Adrenal gland (tissue), 19 donors: ENCODE measurements at places on chromosomes 5 and 9.

DNA sequence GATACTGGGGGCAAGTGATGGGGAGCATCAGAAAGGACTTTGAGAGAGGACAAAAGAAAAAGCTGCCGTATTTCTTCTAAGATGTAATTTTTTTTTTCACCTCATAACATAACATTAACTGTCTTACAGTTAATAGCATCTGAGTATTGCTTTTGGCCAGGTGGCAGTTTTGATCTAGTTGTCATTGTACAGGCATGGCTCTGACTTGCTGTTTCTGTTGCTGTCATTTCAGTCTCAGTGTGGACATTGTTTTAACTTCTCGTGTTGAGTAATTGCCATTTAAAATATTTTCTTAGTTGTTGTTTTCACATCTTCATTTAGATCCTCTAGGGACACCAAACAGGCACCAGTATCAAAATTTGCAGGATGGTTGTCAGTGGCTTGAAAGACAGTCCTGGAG lies 12.4 kb downstream of the SMAD5 start:
- no peak for DNase-seq

- no peak for DNase-seq
These were observed 35.0 kb upstream of the SAP30L start for GRCh38 chr5:154410786-154411185.

DNA sequence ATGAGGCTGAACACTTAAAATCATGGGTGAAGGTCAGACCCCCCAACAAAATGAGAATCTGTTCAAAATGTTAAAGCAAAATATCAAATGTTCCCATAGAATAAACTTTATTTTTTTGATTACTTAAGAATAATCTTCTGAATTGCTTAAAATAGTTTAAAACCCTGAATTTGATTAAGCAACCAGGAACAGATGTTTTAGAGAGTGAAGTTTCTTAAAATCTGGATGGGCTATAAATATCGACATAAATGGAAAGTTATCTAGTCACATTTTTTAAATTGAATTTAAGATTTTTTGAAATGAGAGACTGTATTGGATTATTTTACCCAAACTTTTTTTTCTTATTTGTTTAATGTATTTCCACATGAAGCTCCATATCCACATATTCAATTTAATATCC lies 98.5 kb downstream of the ADAMTS12 start:
- DNase-seq: no peak

DNA sequence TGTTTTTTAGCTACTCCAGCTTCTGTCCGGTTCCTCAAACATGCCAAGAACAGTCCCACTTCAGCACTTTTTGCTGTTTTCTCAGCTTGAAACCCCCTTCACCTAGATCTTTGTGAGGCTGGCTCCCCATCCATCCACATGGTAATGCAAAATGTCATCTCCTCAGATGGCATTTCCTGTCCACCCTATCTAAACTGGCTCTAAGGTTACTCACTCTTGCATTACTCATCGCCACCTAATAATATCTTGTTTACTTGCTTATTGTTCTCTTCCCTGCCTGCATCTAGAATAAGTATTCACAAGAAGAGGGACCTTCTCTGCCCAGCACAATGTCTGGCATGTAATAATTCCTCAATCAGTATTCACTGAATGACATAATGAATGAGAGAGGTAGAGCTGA lies 220.1 kb downstream of the FAM114A2 start:
- no peak for DNase-seq

- DNase-seq: no peak
These were observed 68.7 kb upstream of the OSMR start for GRCh38 chr5:38777111-38777510.

- DNase-seq: no peak
These were observed 70.6 kb downstream of the DOCK2 start for GRCh38 chr5:169707686-169708085.

- no peak for DNase-seq
These were observed 119.9 kb upstream of the BOD1 start for GRCh38 chr5:173736374-173736773.

DNA sequence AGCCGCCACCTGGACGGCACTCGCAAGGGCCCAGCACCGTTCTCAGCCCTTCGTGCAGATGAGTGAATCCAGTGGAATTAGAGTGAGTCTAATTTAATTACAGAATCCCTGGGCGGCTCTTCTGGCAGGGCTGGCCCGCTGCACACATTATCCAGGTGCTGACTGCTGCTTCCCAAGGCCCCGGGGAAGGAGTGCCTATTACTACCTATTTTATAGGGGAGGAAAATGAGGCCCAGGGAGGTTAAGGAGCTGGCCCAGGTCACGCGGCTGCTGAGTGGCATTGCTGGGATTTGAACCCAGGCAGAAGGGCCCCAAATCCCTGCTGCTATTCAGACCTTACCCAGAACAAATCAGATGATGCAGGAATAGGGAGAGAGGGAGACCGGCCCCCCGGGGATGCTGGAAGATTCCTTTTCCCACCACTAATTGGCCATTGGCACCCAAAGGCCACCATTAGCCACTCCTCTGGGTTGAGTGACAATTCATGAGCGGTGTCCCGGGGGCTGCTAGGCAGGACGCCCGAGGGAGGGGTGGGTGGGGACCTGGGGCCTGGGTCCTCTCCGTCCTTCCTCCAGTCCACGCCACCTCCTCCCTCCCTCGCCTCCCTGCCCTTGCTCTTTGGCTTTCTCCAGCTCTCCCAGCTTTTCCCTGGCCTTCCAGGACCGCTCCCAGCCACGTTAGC lies 10.3 kb upstream of the QRFP start:
- no peak for DNase-seq

GRCh38 chr5:149838881-149839739 lies 105.5 kb downstream of the PDE6A start:
- peak; percentile 79 for DNase-seq

DNA sequence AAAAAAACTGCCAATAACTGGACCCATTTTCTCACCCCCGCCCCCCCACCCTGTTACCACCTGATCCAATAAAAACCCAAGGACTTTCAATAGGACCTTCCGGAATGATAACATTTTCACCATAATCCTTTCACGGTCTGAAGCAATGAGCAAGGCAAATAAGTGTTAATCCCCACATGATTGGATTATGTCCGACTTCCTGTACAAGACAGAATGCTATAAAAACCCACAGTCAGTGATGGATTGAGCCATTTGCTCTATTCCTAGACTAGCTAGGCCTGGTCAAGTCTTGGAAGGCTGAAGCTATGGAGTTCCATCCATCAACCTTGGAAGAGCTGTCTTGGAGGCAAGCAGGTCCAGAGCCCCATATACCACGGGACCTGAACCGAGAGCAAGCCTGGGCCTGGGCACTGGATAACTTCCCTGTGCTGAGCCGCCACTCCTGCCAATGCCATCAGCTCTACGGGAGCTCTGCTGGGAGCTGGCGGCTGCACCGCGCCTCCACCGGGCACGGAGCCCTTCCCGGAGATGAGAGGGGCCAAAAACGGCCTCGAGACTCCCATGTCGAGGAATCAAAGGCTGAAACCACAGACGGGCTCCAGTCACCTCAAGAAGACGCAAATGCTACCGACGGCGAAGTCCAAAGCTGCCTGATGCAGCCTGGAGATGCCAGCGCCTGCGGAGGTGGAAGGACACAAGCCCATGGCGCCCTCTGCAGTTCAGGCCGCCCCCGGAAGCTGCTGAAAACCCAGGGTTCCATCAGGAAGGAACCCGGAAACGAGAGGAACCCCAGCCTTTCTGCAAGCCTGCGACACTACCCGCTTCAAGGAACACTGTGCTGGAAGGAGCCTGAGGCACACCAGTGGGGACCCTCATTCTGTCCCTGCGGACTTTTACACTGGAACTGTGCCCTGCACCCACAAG lies 69.2 kb downstream of the ANXA2R start:
- no peak for DNase-seq

GRCh38 chr9:137286975-137287383 lies 9.5 kb downstream of the TOR4A start:
- DNase-seq: peak; percentile 59

GRCh38 chr9:8764051-8764450 lies 964.5 kb upstream of the DMAC1 start:
- DNase-seq: no peak

DNA sequence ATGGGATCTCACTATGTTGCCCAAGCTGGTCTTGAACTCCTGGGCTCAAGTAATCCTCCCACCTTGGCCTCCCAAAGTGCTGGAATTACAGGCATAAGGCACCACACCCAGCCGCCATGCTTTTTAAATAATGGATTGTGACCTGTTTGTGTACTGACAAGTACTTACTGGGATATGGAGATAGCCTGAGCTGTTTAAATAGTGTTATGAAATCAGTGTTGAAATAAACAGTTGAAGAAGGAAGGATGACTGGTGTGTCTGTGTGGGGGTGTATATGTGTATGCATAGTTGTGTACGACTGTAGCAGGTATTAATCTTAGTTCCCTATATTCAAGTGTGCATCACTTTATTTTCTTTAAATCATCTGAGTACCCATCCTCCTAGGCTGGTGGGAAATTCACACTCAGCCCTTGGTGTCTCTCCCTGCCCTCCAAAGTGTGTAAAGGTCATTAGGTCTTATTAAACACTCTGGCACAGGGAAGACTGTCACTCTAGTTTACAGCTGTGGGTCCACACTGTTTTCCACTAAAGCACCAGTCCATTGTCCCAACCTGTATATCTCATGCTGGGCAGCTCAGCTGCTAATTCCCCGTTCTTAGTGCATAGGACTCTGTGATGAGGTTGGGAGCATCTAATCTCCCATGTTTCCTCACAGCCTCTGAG lies 91.0 kb downstream of the SNX18 start:
- no peak for DNase-seq

- DNase-seq: no peak
These were observed 6.0 kb upstream of the HTR4 start for GRCh38 chr5:148660346-148660660.

- no peak for DNase-seq
These were observed 5.3 kb downstream of the TNPO1 start for GRCh38 chr5:72821776-72822175.

GRCh38 chr9:95280745-95281144 lies 36.8 kb downstream of the FANCC start:
- no peak for DNase-seq

- DNase-seq: no peak
These were observed 136.5 kb downstream of the SV2C start for GRCh38 chr5:76219636-76220035.

DNA sequence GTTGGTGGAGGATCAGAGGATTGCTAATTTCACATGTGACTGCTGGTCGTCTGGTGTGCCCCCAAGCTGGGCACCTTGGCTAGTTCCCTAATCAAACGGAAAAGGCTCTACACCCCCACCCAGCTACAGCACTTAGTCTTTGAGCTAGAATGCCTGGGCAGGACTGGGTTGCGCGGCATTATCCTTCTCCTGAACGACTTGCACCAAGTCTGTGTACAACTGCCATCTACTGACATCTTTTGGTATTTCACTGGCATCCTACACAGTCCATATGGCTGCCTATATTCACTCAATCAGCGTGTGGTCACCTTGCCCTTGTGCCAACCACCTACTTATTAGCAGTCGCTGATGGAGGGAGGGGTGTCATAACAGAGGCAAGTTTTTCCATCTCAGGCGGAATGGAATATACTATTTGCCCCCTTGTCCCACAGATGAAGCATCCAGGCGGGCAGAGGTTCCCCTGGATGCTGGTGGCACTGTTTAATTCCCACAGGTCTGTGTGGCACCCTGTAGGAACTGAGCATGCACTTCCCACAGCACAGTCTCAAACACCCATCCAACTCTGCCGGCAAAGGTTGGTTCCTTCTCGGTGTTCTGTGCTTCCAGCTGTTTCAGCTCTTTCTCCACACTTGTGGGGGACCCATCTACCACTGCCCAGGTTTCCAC lies 150.1 kb downstream of the OSTF1 start:
- peak; percentile 24 for DNase-seq

DNA sequence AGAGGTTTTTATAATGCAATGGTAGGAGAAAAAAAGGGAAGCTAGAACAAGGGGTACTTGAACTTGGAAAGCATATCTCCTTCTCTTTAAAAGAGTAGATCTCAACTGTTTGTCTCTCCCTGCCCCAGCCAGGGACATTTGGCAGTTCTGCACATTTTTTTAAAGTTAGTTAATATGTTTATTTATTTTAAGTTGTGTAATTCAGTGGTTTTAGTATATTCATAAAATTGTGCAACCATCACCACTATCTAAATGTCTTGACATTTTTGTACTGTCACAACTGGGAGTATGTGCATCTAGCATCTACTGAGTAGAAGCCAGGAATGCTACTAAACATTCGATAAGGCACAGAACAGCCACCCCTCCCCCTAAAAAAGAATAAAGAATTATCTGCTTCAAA lies 103.5 kb upstream of the DPYSL3 start:
- no peak for DNase-seq

GRCh38 chr5:56140073-56140472 lies 93.1 kb downstream of the ANKRD55 start:
- DNase-seq: no peak

- no peak for DNase-seq
These were observed 190.9 kb downstream of the FSTL4 start for GRCh38 chr5:133421394-133421793.

DNA sequence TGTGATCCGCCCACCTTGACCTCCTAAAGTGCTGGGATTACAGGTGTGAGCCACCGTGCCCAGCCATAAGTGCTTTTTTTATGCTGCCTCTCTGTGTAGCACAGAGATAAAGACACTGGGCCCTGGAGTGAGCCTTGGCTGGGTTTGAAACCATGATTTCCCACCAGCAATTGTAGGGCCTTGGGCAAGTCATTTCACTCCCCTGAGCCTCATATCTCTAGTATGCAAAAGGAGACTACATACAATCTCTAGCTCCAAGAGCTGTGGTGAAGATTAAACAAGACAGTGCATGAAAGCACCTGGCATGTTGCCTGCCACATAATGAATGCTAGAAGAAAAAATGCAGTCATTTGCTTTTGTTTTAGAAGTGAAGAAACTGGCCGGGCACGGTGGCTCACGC lies 3.9 kb downstream of the FABP6 start:
- no peak for DNase-seq

DNA sequence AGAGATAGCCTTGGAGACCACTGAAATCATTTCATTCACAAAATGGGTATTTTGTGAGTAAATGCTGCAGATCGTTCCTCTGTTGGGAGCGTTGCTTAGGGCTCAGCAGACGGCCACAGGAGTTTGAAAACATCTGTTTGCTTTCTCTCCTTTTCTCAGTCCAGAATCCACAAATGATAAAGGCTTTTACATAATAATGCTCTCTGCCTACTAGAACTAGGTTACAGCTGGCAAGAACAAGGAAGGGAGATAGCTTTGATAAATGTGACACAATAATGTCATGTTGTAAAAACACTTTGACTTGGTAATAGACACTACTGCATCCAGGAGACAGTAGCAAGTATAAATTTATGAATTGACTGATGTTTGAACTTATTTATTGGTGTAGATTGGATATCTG lies 1072.4 kb upstream of the CDH6 start:
- DNase-seq: no peak

- peak; percentile 96 for DNase-seq
These were observed at the start of the genes NMRK1 and OSTF1 for GRCh38 chr9:75087824-75088645. TSS of gene NMRK1 (minus strand) at chr9:75088155. CDS start at chr9:75083115, 5,040 bp downstream. TSS of gene OSTF1 (plus strand) at chr9:75088514. CDS start at chr9:75088693, 179 bp downstream.

DNA sequence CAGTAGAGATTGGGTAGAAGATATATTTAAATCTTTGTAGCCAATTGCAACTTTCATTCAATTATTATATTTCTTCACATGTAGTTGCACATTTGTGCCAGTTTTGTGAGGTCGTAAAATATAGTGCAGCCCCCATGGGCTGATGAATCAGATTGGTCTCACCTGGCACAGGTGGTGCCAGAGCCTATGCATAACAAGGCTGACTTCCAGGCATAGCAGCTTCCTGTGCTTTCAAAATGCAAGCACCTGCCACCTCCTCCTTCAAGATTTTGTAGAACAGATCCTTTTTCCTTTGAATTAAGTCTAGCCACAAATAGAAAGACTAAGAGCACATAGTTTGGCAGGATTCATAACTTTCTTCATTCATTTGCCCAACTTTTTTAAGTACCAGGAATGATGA lies 87.1 kb downstream of the STARD4 start:
- DNase-seq: no peak

- DNase-seq: peak; percentile 22
These were observed 522 bp downstream of the CDK20 start for GRCh38 chr9:87973730-87974292.
